ENCODE measurements at places on chromosomes 1 and 21.

DNA sequence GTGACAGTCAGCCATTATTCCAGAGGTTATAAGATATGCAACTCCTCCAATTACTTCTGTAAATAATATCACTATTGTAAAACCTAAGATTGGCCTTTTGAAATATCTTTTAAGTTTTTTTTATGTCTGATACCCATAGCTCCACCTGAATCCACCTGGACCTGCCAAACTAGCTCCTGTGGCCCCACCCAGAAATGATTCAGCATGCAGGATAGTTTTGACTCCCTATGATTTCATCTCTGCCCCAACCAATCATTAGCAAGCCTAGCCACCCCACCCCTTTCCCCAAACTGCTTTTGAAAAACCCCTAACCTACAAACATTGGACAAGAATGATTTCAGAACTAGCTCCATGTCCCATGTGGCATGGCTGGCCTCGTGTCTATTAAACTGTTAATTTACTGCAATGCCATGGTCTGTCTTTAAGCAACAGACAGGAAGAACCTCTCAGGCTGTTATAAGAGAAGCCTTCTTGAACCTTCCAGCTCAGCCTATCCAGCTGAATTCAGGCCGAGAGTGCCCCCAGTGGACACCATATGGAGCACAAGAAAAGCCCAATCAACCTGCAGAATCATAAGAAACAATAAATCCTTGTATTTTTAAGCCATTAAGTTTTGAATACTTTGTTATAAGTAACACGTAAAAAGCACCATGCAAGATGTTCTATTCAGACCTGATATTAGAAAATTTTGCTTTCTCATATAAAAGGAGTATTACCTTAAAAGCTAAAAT, 263.0 kb upstream of the ZRANB2 start:
- no peak for DNase-seq

- DNase-seq = no peak
These were observed 37.8 kb downstream of the SMAP2 start for GRCh38 chr1:40411294-40411693.

DNA sequence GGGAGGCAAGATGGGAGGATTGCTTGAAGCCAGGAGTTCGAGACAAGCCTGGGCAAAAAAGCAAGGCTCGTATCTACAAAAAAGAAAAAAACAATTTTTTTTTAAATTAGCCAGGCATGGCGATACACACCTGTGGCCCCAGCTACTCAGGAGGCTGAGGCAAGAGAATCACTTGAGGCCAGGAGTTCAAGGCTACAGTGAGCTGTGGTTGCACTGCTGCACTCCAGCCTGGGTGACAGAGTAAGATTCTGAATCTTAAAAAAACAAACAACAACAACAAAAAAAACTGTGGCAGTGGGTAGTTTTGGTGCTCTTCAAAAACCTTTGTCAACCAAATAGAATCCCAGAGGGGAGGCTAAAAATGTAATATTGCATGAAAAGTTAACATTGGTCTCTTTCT, 734 bp downstream of the PTPN22 start:
- no peak for DNase-seq

- DNase-seq = no peak
These were observed 11.7 kb downstream of the HSPG2 start for GRCh38 chr1:21925334-21925940.

- no peak for DNase-seq
These were observed 31.1 kb downstream of the RAB3GAP2 start for GRCh38 chr1:220241072-220241663.

GRCh38 chr21:37748351-37748750, 167.9 kb downstream of the KCNJ6 start:
- no peak for DNase-seq

- DNase-seq = no peak
These were observed 87.1 kb upstream of the CACNA1E start for GRCh38 chr1:181396171-181396670.

DNA sequence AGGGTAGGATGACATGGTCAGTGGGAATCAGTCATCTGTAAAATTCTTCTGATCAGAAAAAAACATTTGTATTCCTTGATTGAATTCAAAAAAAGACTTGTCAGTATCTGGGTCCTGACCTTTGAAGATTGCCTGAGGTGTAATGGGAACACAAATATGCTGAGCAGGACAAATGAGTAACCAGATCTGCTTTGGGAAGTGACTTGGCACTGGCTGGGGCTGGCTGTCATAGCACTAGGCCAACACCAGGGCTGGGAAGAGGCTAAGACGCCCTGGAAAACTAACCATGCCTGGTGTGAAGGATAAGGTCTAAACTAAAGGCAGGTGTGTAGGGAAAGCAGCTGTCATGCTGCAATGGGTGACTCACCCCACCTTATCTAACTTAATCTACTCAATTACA, 452.9 kb upstream of the BEND5 start:
- no peak for DNase-seq
